RPMI7951 (cell line): ENCODE measurements at places on chromosomes 16 and 17. TPM values are rescaled to one million over a fixed set of nuclear protein-coding genes. Genes with fewer than 3 reads are reported as not detected.
A peak's percentile ranks its signal among the peaks of the same experiment; 100 is the strongest.

Gene CSH2
- total RNA-seq = not detected in 2 replicates

Gene GAS2L2
- not detected in 2 replicates for total RNA-seq

Gene ABCC12
- 0.29 and 0.48 TPM in 2 replicates for total RNA-seq

Gene NPIPB13
- total RNA-seq = 0.12 and 0.29 TPM in 2 replicates

Gene ZNF750
- not detected in 2 replicates for total RNA-seq

DNA sequence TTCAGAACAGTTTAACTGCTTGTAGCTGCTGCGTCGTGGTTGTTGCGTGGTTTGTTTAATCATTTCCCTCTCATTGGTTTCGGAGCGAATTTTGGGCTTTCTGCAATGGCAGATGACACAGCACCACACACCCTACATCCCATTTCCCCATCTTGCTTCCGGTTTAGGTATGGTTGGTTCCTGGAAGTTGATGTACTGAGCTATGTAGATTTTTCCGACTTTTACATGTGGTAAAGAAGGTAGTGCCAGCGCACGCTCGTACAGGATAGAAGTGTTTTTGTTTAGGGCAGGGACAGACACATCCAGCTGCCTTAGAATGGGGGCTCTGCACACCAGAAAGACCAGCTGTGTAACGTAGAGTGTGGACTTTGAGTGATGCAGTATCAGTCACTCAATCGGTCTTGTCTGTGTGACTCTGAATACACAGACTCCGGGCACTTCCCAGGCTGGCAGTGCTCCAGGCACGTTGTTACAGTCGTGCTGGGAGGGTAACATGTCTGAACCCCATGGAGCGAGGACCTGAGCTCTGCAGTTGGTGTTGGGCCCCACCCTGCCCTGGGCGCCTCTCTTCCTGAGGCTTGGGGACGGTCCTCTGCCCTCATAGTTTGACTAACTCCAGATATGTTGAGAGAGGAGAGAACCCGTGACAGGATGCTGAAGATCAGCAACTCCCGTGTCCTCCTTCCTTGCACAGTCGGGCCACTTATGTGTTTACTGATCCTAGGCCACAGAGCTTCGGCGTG lies 172.0 kb upstream of the CHMP6 start:
- DNase-seq = no peak

DNA sequence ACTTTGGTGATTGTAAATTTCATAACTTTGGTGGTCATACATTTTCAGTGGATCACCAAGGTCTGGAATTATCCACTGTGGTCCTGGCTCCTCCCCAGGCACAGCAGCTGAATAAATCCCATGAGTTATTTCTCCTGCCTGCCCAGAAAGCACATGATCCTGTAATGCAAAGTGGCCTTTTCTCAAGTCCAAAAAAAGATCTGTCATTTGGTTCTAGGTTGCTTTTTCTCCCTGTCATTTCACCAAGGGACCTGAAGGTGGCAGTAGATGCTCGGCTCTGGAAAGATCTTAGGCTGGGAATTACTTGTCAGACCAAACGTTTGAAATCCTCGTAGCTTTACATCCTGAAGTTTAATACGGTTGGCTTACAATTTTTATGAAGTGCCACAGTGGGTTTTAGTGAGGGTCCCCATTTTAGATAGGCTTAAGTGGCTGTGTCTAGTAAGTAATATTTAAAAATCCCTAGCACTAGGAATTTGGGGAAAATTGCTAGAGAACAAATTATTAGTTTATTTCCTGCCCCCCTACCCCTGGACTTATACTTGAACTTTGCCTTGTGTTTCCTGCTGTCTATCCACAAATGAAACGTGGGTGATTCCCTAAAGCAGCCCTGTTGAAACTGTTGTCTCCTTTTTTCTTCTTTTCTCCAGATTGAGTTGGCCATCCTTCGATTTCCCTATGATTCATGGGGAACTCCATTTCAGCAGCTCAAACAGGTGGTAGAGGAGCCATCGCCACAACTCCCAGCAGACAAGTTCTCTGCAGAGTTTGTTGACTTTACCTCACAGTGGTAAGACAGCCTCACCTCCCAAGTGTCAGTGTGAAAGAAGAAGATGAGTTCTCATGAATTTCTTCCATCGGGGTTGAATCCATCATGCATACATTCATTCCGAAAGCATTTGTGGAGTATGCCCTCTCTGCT lies 111.7 kb downstream of the MAP2K6 start:
- peak; percentile 63 for DNase-seq

DNA sequence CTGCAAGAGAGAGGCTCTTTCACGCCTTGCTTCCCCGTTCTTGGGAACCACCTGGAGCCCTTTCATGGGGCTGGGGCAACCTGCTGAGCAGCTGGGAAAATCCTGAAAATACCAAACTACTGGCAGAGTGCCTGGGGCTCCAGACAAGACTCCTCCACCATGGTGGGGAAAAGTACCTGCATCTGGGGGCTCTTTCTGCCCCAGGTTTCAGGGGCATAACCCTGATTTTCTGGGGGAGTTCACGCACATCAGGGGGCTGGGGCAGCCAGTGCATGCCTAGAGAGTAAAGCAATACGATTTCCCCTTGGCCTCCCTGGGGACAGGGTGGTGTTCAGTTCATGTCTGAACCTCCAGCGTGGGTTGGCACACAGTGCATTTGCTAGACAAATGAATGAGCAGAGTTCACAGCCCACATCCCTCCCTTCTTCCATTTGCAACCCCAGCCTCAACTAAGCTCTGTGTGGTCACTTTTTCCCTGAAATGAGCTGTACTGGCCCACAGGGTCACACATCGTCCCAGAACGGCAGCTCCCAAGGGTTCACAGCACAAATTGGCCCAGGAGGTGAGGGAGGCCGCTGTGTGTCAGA lies 5.2 kb upstream of the CDC42EP4 start:
- no peak for DNase-seq

- DNase-seq = peak; percentile 50
Measured at GRCh38 chr17:74730491-74731346, 6.3 kb upstream of the RAB37 start.

DNA sequence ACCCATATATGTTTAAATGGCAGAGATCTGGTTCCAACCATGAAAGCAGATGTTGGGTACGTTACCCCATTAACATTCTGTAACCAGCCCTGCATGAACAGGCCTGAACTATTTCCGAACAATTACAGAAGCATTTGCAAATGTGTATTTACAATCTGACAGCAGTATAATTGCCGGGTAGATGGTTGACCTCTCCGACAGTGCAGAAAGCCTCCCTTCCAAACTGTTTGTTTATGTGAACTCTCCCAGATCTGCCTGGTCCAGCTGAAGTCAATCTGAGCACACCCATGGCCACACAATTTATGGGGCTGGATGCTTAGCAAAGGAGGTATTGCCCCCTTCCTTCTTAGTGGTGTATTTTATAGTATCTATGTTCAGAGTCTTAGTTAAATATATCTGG lies 21.8 kb downstream of the NUDT7 start:
- no peak for DNase-seq

DNA sequence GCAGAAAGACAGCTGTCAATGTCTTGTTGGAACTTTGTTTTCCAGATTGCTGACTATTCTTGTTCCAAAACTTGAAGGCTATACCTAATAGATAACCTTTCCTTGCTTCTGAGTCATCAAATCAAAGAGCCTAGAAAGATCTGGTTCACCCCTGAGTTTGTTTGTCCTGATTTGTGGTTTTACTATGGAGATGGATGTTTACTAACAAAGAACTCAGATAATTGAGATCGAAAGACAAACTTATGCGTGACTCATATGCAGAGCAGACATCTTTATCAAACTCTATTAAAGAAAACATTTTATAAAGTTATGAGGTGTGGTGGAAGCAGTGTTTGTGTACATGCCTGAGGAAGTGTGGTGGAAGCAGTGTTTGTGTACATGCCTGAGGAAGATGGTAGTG lies 311.1 kb upstream of the TBX2 start:
- DNase-seq = no peak

DNA sequence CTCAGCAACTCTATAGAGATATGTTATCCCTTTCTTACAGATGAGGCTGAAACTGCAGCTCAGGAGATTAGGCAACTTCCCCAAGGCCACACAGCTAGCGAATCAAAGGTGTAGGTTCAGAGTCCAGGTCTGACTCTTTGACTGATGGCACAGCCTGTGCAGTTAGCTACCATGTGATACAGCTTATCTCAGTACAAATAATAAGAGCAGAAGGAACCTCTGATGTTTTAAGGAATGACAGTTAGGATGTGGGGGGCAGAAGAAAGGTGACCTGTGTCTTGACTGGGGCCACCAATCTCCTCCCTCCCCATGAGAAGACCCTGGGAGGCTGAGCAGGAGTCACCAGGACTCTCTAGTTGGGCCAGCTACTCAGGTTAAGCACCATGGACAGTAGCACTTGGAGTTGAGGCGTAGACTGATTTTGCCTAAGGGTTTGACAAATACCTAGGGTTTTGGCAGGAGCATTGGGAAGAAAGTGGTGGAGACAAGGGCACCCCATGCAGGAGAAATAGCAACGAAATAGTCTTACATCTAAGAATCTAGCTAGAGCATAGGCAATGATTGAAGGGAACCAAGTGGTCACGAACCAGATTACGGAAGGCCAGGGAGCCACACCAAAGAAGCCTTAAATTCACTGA lies 22.8 kb upstream of the ACSM2B start:
- DNase-seq = no peak

- DNase-seq = no peak
Measured at GRCh38 chr16:8554881-8555280, 35.4 kb downstream of the TMEM114 start.

GRCh38 chr16:12458051-12458450 lies 345.6 kb downstream of the CPPED1 start:
- no peak for DNase-seq

DNA sequence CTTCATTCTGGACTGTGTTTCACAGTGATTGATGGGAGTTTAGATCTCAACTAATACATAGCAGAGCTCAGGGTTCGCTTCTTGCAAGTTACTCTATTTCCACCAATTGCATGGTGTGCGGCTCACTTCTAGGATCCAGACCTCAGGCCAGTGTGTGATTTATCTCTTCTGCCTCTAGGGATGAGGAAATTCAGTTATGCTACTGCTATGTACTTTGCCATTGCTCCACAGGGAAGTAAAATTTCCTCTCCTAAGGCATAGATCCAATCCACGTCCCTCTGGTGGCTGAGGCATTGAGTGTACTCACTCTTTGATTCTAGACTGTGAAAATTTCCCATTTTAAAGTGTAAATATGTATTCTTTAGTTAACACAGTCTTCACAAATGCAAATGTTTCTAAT lies 214.1 kb downstream of the HS3ST3B1 start:
- no peak for DNase-seq

- peak; percentile 61 for DNase-seq
Measured at GRCh38 chr17:67629971-67630320, 87.8 kb upstream of the NOL11 start.

GRCh38 chr16:78871241-78871640 lies 729.3 kb downstream of the MAF start:
- no peak for DNase-seq

GRCh38 chr17:14805348-14805747 lies 459.8 kb downstream of the PMP22 start:
- peak; percentile 9 for DNase-seq

DNA sequence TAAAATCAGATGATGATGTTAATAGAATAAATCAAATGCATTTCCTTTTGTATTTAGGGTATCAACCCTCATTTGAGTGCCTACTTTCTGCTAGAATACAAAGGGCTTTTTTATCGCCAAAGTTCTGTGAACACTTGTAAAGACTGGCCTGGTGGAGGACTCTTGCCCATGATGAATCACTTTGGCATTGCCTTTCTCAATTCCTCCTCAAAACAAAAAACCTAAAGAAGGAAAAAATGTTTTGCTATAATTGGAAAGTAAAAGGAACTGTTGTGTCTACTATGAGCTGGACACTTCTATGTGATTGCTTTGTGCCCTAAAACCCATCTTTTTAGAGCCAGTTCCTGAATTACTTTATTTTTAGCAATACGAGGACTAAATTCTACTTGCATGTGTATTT lies 13.0 kb upstream of the DHRS11 start:
- peak; percentile 28 for DNase-seq

- DNase-seq = no peak
Measured at GRCh38 chr17:63070031-63070430, 104.0 kb downstream of the TANC2 start.
